ENCODE measurements at places on chromosomes 16 and 17.

DNA sequence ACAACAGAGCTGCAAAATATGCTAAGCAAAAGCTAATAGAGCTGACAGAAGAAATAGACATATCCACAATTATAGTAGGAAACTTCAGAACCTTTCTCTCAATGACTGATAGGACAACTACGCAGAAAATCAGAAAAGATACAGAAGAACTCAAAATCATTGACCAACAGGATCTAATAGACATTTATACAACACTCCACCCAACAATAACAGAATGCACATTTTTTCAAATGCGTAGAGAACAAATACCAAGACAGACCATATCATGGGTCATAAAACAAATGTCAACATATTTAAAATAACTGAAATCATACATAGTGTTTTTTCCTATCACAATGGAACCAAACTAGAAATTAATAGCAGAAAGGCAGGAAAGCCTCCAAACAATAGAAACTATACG lies 237.4 kb downstream of the C16orf78 start:
- no peak for DNase-seq

GRCh38 chr16:81784072-81784795 lies 5.1 kb downstream of the PLCG2 start:
- DNase-seq, result no peak

DNA sequence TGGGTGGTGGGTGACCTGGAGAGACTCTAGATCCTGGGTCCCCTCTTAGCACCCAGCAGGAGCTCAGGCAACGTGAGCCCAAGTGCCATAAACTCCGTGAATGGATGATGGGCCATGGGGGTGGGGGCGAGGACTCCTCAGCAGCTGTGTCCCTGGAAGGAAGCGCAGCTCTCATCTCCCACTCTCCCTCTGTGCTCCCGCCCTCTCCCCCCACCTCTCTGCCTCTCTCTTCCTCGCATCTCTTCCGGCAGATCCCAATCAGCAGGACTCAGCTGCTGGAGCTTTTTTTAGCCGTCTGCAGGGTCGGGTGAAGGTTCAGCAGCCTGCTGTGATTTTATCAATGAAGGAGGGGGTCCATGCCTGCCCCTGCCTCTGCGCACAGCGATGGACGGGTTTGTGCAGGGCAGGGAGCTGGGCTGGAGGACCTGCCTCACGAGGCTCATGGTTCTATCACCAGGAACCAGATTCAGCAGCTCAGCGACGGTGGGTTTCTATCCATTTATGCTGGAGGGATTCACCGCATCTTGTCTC lies 8.3 kb downstream of the CCR7 start:
- DNase-seq, result no peak

DNA sequence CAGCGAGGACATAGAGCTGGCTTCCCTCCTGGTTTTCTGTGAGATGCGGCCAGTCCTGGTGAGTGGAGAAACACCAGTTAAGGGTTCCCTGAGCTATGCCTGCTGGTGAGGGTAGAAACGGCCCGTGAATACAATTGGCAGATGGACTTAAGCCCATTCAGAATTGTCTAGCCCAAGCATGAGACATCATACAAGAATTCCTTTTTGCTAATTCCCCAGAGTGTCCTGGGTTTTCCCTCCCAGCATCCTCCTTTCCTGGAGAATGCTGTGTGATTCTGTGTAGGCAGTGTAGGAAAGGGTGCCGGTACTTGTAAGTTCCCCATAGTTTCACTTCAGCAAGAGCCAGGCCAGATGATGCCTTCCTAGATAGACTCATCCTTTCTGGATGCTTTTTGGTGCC lies 65.1 kb downstream of the SDR42E1 start:
- no peak for DNase-seq

- DNase-seq, result no peak
Measured at GRCh38 chr17:4354862-4355514, 11.5 kb downstream of the UBE2G1 start.

All from left renal cortex interstitium (tissue), 4 donors.